ENCODE measurements at places on chromosomes 3 and 15. TPM values are rescaled to one million over a fixed set of nuclear protein-coding genes. Genes with fewer than 3 reads are reported as not detected.

The MAP3K13 gene
- polyA plus RNA-seq, result 11.7 TPM

The SPATA12 gene
- 0.17 TPM for polyA plus RNA-seq

The C3orf20 gene
- polyA plus RNA-seq, result not detected

The PAQR9 gene
- polyA plus RNA-seq, result 0.05 TPM

The FEZF2 gene
- not detected for polyA plus RNA-seq

The CHL1 gene
- polyA plus RNA-seq, result not detected

The OCA2 gene
- polyA plus RNA-seq, result not detected

The PTX3 gene
- polyA plus RNA-seq, result 0.14 TPM

The RHCG gene
- polyA plus RNA-seq, result 1.5 TPM

The BMF gene
- 0.22 TPM for polyA plus RNA-seq

The GPX1 gene
- 776 TPM for polyA plus RNA-seq

The CAPN3 gene
- 3.6 TPM for polyA plus RNA-seq
